ENCODE measurements at places on chromosomes 3 and 15.

GRCh38 chr15:82146990-82147461 is 101.2 kb upstream of the MEX3B start:
- DNase-seq, result no peak

GRCh38 chr3:115843206-115843605 is 219.9 kb downstream of the GAP43 start:
- no peak for DNase-seq

DNA sequence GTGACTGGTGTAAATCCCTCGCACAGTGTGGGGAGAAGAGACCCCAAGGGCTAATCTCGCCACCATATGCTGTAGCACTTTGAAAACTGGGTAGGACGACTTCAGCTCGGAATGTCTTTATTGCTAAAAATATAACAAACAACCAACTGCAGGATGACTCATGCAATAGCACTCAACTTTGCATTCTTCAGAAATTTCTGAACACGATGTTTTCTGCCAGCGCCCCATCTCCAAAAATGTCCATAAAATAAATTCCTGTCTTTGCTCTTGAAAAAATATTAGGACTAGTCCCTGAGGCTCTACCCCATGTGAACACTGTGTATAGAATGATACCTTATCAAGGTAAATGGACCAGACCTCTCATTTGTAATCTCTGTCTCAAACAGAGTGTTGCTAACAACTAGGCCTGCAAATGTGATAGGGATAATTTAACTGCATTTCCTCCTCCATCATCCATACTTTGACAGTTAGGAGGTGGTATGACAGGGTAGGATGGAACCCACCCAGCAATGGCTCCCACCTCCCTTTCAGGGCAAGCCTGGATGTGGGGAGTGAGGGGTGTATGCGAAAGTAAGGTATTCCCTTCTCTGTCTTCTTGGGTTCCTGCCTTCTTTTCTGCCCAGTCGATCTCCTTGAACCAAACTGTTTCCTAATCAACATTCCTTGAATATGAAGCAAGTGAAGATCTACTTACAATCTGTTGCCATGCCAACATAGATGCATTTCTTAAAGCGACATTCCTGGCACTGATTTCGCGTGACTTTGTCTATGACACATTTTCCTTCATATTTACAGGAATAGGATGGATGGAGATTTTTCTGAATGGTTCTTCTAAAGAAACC is 201.1 kb downstream of the NR1D2 start:
- DNase-seq, result peak; percentile 81

- no peak for DNase-seq
These were observed 83.4 kb upstream of the WNT7A start for GRCh38 chr3:13963137-13963886.

- DNase-seq, result no peak
These were observed 7.6 kb upstream of the TMEM44 start for GRCh38 chr3:194640829-194641228.

DNA sequence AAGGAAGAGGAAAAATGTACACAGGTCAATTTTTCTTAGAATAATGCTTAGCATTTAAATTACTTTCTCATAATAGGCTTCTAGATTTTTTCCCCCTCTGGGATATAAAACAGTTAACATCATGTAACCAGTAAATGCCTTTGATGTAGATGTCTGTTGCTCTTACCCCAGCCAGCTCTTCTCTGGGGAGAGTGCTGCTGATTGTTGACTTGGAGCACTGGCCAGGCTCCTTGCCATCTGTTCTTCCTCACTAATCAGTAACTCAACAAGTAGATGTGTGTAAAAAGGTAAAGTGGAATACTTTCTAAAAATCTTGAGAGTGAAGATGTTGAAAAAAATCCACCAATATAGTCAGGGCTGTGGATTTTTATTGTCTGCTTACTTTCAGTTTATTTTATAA is 42.2 kb downstream of the RIOX2 start:
- no peak for DNase-seq

Data from umbilical cord (tissue), 2 donors.